Cerebellar nuclear complex (tissue), 1 donor: ENCODE measurements at places on chromosomes 11 and 22.
A peak's percentile ranks its signal among the peaks of the same experiment; 100 is the strongest.

- DNase-seq = peak; percentile 12
These were observed 1.3 kb downstream of the TIGD3 start for GRCh38 chr11:65355776-65356393.

GRCh38 chr11:2802389-2803185, 83.0 kb downstream of the CDKN1C start:
- DNase-seq = no peak

DNA sequence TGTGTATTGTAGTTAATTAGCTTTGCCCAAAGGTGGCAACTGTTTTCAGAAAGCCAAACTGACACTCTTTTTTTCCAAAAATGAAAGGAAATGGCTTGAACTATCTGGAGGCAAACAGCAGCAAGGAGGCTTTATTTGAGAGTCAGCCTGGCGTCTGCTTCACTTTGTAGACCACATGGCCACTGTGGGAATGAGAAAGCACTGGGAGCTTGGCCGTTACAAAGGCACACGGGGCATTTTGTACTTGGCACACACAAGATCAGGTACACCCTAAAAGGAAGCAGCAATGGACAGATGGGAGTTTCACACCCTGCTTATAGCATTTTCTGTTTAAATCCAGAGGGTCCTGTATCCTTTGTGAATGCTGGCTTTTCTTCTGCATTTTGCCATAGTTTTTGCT, 126.3 kb downstream of the MPPED2 start:
- DNase-seq = no peak

- DNase-seq = no peak
These were observed 847.1 kb downstream of the OPCML start for GRCh38 chr11:132685174-132685611.

GRCh38 chr11:92834296-92835020, 135.0 kb upstream of the MTNR1B start:
- no peak for DNase-seq

DNA sequence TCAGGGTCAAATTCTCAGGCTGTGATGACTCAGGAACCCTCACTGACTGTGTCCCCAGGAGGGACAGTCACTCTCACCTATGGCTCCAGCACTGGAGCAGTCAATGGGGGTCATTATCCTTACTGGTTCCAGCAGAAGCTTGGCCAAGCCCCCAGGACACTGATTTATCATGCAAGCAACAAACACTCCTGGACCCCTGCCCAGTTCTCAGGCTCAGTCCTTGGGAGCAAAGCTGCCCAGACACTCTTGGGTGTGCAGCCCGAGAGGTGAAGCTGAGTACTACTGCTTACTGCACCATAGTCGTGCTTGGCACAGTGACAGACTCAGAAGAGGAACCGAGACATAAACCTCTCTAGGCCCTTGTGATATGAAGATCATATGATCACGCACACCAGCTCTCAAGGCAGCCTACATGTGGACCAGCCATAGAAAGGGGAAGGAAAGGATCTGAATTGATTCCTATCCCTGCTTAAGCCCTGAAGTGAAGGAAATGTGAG, 58.2 kb downstream of the ZNF280B start:
- no peak for DNase-seq

- DNase-seq = no peak
These were observed 9.0 kb upstream of the TMEM121B start for GRCh38 chr22:17130199-17130598.

- no peak for DNase-seq
These were observed 22.5 kb upstream of the ALG8 start for GRCh38 chr11:78161962-78162371.

- DNase-seq = no peak
These were observed 21.5 kb upstream of the LINC01488 start for GRCh38 chr11:69459848-69460539.

DNA sequence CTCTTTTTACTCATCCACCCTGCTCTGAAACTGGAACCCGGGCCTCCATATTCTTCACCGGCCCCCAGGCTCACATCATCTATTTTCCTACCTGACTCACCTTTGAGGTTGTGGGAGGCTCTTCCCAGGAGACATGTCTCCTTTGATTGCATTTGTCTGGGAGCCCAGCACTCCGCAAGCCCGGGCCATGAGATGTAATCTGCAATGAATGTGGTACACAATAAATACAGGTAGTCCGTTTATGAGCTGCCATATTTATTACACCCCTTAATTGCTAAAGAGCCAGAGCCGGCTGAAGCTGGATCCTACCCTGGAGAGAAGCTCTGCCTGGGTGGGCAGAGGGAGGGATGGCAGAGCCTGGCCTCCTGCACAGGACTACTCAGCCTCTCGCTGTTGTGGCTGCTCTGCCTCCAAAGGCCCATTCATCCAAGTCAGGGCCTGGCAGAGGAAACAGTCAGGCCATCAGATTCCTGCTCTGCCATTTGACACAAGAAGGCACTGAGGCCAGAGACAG, 49.5 kb downstream of the TP53I11 start:
- no peak for DNase-seq

GRCh38 chr22:32613773-32614392, 139.3 kb downstream of the FBXO7 start:
- DNase-seq = no peak

GRCh38 chr11:91394073-91394726, 830.4 kb upstream of the FAT3 start:
- no peak for DNase-seq

DNA sequence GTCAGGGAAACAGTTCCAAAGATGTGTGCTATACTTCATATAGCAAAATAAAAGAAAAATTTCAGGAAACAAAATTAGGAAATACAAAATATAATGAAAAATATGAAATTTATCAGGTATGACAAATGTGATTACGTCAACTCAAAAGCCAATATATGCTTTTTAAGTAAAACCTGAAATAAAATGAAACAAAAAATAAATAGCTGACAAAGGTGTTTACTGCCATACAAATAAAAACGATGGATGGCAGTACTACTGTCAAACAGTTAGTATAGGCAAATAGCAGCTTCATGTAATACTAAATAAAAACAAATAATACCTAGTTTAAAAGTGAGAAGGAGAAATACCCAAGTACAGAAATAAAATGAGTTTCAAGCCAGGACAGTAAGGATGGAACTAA, 13.7 kb downstream of the CEP57 start:
- no peak for DNase-seq

DNA sequence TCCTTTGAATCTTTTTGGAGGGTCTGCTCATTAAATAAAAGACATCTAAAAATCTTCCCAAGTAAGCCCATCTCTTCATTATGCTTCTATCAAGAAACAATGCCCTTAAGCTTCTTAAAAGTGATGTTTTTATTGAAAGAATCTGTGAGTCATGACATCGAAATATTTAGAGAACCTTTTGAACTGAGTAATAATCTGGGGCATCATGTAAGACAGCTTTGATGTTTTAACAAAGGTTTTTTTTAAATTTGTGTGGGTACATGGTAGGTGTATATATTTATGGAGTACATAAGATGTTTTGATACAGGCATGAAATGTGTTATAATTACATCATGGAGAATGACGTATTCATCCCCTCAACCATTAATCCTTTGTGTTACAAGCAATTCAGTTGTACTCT, 46.8 kb downstream of the PLAAT5 start:
- DNase-seq = no peak

DNA sequence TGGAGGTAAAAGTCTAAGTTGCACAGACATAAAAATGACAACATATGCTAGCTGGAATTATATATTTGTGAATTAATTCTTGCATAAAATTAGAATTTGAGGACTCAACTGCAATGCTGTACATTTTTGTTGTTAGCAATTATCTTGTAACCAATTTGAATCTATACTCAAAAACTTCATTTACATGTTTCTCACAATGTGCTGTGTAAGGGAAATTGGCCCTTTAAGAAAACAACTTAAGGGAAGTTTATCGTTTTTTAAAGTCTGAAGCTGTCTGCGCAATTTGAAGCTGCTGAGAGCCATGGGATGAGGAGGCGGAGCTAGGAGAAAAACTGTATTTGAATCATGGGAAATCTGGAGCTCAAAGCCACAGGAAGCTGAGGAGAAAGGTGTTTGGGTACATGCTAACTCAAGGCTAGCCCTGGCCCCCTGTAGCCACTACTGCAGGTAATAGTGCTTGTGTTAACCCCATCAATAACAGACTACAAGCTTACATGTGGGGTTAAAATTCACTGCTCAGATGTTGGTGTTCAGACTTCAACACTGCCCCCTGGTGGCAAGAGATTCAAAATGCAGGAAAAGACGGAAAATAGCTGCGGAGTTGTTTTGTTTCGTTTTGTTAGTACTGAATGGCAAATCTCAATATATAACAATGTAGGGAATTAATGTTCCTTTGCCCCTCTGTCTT, 126.1 kb downstream of the BRD1 start:
- DNase-seq = no peak

GRCh38 chr11:33655842-33656600, 44.6 kb downstream of the C11orf91 start:
- no peak for DNase-seq

- DNase-seq = no peak
These were observed 16.9 kb upstream of the SLCO2B1 start for GRCh38 chr11:75133976-75134375.

- DNase-seq = no peak
These were observed 976.3 kb upstream of the FAT3 start for GRCh38 chr11:91248199-91248807.

GRCh38 chr11:19767627-19768151, 55.1 kb downstream of the NAV2 start:
- no peak for DNase-seq

DNA sequence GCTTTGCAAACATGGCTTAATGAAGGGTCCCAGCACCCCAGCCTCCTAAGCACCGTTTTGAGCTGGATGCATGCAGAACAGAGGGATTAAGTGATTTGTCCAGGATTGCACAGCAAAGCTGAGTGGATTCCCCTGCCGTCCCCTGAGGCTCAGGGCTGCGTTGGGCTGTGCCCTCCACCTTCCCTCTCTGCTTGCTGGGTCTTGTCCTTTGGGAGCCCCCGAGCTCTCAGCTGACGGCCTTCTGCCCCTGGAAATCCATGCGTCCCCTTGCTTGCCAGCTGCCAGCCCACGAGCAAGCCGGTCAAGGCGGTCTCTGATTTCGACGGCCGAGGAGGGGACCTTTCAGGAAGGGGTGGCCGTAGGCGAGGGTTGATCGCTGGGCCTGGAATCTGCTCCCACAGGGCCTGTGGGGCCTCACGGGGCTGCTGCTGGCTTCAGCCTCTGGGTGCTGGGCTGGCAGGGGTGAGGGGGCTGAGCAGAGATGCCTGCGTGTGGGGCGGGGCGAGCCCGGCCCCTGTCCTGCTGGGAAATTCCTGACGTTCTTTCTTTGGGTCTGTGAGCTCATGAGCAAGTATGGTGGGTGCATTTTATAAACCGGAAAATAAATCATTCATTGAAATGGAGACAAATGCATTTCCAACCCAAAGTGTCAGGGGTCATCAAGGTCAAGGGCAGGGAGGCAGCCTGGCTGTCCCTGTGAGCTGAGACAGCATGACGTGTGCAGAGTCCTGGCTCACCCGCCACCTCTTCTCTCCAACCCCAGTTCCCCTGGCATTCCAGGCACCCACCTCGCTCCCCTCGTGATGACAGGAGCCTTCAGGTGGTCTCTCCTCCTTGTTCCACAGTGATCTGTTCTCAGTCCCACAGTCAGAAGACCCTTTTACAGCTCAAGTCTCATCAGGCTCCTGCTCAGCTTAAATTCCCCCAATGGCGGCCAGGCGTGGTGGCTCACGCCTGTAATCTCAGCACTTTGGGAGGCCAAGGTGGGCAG, 28.1 kb downstream of the FGF4 start:
- DNase-seq = no peak

DNA sequence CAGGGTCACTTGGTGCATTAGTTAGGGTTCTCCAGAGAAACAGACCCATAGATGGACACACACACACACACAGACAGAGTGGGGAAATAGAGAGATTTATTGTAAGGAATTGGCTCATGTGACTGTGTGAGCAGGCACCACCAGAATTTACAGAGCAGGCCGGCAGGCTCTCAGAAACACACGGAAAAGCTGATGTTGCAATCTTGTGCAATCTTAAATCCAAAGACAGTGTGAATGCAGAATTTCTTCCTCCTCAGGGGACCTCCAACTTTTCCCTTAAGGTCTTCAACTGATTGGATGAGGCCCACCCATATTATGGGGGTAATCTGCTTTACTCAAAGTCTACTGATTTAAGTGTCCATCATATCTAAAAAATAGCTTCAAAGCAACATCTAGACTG, 49.8 kb downstream of the APIP start:
- DNase-seq = no peak

- peak; percentile 74 for DNase-seq
These were observed 48.4 kb downstream of the GRAMD1B start for GRCh38 chr11:123478352-123478987.

DNA sequence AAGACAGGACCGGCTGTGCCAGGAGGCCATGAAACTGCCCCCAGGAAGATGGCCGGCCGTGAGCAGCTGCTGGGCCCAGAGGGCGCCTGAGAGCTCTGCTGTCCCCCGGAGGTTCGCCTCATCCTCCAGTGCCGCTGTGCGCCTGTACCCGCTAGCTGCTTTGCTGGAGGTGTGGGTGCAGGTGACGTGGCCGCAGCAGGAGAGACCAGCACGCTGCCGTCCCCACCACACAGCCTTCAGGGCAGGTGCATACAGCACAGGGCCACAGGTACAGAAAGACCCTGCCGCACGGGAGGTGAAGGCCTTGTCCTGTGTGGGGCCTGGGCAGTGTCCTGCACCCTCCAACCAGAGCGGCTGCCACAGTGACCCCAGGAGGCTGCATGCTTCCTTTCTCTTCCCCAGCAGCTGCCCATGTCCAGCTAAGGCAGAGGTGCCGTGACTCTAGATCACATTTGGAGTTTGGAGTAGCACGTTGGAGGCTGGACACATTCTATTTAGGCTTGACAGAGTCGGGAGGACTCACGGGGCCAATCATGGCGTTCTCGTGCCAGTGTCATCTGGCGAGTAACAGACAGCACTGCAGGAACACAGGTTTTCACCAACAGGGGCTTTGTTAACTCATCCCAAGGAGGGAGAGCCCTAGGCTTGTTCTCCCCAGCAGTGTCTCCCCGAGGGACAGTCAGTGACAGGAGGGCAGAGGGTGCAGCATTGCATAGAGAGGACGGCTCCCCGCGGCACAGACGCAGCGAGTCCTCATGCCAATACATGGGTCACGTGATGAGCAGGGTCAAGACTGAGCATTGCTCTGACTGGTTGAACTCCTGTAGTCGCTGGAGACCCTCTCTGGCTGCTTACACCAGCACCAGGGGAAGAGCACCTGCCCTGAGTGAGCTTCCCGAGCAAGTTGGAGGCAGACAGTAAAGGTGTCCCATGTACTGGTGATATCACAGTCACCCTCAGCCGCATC, 18.7 kb upstream of the PANX2 start:
- no peak for DNase-seq

DNA sequence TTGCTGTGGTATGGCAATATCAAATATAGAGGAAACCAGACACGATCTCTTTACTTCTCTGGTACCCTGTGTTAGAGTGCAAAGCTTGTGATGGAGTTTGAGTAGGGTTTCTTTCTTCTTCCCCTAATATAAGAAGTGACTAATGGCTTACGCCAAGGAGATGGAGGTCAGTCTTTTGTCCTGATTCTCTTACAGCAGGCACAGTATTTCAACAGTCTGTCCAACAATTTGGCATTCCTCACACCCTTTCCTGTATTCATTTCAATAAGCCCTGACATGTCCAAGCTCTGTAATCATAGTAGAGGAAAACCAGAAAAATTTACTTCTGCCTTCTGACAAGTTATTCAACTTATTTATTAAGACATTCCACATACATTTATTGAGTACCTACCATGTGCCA, 546.2 kb downstream of the TMEM135 start:
- no peak for DNase-seq

GRCh38 chr11:65808744-65809341, 22.0 kb downstream of the OVOL1 start:
- no peak for DNase-seq

- DNase-seq = no peak
These were observed 20.3 kb downstream of the CLDN5 start for GRCh38 chr22:19503869-19504268.
